HS-5 (cell line): ENCODE measurements at places on chromosomes 13 and 19.

DNA sequence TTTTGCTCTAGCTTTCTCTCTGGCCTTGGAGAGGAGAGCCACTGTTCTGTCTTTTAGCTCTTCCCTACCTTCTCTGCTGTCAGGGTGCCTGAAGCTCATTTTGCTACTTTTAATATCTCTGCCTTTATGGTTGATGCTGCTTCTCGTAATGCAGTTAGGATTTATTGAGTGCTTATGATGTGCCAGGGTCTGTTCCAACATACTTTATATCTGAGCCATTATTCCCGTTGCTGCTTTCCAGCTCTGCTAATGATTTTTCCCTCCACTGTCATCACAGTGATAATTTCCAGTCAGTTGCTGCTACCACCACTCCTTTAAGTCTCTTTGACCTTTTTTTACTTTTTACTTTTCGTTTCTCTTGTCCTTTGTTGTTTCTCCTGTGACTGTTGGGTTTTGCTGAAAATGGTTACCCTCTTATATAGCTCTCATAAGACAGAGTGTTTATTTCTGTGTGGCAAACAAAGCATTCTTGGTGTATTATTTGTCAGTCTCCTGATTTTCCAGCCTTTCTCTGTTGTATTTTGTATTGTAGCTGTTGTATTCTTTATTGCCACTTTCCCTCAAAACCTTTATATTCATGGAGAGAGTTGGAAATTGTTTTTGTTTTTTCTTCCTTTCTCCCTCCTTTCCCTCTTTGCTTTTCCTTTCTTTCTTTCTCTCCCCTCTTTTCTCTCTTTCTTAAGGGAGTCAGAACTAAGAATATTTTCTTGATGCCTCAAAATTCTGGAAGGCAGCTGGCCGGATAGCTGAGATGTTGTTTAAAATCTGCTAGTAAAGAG is 37.4 kb downstream of the COG6 start:
- no peak for DNase-seq

DNA sequence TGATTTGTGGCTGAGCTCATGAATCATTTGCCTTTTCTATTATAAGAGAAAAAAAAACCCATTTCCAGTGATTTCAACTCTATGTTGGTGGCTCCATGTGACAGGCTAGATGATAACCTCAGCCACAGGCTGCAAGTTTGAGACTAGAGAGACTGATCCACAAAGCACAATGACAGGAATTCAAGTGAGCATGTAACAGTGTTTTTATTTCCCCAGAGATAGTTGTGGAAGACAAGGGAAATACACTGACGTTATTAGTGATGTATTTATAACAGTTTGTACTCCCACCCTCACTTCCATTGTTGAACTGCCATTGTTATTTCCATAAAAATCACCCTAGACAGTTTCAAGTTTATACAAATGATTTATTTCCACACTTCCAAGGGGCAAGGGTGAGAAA is 27.9 kb upstream of the EDNRB start:
- DNase-seq, result no peak

- no peak for DNase-seq
Observed at GRCh38 chr13:60009300-60010253, 154.2 kb downstream of the DIAPH3 start.

DNA sequence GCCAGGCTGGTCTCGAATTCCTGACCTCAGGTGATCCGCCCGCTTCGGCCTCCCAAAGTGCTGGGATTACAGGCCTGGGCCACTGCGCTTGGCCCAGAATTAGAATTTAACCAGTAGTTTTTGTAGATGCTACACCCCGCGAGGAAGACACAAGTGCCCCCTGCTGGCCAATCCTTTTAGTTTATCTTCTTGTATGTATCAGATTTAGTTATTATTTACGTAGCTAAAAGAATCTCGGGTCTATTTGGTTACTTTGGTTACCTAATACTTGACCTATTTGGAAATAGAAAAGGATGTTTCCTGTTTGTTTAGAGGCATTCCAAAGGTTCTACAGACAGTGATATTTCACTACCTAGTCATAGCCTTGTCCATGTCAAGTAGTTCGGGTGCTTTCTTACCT is 22.0 kb downstream of the MUC16 start:
- DNase-seq, result no peak

DNA sequence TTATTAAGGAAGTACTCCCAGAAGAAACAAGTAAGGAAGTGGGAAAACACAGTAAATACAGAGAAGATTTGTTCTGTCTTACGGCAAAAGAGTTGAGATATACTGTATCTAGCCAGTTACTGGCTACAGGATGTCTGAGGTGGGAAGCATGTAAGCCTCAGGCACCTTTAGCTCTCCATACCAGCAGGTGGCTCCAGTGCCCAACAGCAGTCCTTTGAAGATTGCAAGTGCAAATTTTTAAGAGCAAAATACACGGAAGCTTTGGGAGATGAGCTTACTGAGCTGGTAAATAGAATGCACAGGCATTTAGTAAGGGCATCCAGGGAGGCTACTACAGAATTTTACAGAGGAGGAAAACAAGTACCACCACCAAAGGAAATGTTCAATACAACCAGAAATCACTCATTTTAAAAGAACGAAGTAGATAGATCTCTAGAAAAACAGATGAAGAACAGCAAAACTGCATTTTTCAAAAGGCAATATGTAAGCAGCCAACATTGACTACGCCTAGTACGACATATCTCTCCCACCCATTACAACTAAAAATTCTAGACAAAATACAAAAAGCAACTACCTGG is 57.9 kb upstream of the VSTM2B start:
- DNase-seq, result no peak

DNA sequence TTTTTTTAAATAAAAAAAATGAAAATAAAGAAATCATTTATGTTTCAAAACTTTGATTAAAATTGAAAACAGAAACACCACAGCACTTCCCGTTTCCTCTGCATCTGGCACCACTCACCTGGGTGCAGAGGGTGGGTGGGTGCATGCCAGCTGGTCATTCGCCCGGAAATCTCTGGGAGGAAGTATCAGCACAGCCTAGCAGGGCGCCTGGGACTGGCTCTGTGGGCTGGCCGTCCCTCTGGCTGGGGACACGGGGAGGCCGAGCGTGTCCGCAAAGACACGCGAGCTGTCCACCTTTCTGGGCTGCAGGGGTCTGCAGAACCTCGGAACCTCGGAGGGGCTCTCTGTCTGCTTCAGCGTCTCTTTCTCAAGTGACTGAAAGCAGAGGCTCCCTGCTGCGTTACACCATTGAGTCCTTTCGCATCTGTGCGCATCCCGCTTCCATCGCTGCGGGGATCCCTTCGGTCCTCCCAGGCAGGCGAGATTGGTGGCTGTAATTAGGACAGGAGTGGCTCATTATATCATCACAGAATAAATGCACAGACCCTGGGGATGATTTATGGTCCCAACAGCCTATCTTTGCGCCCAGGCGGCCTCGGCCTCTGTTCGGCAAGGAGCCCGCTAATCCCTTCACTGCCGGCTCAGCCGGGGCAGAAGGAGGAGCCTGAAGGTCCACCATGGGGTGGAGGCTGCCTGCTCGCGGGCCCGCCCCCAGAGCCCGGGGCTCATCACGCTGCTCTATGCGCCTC is 17.2 kb downstream of the CRTC1 start:
- DNase-seq, result no peak

GRCh38 chr13:40181203-40181845 is 485.1 kb downstream of the FOXO1 start:
- DNase-seq, result no peak

DNA sequence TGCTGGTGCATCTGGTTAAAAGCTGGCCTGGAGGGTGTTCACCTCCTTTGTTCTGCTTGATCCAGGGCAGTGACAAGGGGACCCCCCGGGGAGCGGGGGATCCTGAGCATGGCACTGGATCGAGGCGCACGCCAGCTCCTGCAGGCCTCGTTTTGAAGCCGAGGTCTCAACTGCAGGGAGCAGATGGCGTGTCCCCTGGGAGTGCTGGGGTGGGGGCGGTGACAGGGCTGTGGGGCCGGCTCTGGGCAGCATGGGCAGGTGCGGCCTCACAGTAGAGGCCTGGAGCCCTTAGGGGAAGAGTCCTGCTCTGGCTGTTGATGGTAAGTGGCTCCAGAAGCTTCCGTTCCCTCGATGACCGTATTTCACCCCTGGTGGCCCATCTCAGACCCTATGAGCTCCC is 51.8 kb downstream of the CRTC1 start:
- DNase-seq, result no peak

DNA sequence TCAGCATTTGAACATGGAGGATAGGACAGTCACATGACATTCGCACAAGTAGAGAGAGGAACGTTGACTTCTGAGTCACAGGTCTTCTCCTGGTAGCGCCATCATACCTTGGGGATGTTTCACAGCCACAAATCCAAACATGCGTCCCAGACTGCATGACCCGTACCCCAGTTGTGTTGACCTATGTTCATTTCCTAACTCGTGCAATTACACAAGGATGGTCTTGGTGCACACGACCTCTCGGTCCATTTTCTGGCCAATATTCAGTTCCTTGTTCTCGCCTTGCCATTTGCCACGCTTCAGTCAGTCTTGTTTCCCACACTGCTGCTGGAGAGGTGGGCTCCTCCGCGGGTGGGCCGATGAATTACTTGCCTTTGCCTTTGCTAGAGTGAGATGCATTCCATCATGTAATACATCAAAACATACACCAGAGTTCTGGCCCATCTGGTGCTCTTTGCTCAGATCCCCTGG is 87.3 kb downstream of the COL4A2 start:
- no peak for DNase-seq

- DNase-seq, result no peak
Observed at GRCh38 chr13:27130979-27131623, 40.5 kb downstream of the USP12 start.

- DNase-seq, result no peak
Observed at GRCh38 chr13:50685956-50686355, 157.5 kb downstream of the DLEU7 start.

DNA sequence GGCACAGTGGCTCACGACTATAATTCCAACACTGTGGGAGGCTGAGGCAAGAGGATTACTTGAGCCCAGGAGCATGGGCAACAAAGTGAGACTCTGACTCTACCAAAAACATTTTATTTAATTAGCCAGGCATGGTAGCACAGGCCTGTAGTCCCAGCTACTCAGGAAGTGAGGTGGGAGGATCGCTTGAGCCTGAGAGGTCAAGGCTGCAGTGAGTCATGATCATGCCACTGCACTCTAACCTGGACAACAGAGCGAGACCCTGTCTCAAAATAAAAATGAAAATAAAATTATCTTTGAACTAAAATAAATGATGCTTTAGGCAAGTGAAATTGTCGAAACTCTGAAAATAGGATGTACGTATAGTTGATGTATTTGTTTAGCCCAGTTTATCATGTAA is 8.2 kb upstream of the CLN5 start:
- no peak for DNase-seq

- no peak for DNase-seq
Observed at GRCh38 chr13:21043898-21044297, 17.5 kb downstream of the LATS2 start.

DNA sequence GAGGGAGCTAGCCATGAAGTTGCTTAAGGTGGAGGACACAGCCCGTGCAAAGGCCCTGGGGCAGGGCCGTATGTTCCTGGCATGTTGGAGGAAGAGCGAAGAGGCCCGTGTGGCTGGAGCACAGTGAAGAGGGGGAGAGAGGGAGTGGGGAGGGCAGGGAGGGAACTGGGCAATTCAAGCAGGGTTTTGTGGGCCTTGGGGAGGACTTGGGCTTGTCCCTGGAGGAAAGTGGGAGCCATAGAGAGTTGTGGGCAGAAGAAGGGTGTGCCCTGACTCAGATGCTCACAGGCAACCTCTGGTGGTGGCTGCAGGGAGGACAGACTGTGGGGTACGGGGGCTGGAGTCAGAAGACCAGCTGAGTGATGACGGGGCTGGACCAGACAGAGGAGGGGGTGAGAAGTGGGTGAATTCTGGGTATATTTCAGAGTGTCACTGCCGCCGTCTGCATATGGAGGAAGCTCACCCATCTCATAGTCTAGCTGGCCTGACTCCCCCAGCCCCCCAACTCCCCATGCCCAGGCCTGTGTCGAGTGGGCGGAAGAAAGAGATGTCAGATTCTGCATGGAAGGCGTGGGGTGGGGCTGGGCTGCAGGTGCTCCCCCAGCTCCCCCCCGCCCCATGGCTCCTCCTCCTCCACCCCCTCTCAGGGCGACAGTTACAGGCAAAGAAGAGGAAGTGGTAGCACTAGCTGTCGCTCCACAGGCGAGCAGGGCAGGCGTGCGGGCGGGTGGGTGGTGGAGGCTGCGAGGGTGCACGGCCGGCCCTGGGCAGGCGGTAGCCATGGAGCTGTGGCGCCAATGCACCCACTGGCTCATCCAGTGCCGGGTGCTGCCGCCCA is at the start of gene VAV1:
VAV1 (plus strand) TSS at position 681 of the 838 bp plus-strand sequence; CDS start at position 781, 100 bp downstream.
- no peak for DNase-seq

GRCh38 chr13:27979765-27980279 is 8.7 kb downstream of the URAD start:
- no peak for DNase-seq

- no peak for DNase-seq
Observed at GRCh38 chr19:15548648-15549047, 40.3 kb downstream of the CYP4F22 start.

GRCh38 chr13:94115054-94115453 is 364.4 kb downstream of the DCT start:
- DNase-seq, result no peak

DNA sequence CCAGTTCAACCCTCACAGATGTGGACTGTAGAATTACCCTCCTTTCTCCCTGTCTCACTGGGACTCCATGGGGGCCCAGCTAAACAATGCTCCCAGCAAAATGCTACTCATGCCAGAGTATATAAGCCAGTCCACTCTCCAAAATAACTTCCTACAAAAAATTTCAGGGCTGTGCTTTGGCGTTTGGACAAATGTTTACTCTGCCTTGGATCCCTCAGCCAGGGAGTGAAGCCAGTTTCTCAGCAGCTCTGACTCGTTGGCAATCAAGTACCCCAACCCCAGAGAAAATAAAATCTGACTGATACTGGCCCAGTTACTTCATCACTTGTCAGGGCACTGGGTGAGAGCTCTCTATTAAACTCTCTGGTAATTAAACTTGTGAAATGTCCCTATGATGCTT is 250.4 kb downstream of the TSHZ3 start:
- no peak for DNase-seq

DNA sequence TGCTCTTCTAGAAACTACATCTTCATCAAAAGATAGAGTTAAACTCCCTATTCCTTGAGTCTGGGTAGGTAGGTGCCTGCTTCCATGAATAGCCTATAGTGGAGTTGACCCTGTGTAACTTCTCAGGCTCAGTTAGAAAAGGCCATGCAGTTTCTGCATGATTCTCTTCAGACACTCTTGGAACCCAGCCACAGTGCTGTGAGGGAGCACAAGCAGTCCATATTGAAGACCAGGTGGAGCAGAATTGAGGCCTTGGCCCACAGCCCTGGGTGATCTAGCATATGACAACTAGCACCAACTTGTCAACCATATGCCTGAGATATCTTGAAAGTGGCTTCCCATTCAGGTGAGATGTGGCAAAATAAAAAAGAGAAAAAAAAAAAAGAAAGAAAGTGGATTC is 10.3 kb upstream of the PAN3 start:
- DNase-seq, result no peak
